ENCODE measurements at places on chromosomes 4 and X.

- DNase-seq = no peak
Measured at GRCh38 chr4:138241281-138242075, 671 bp downstream of the SLC7A11 start.

- peak; percentile 85 for DNase-seq
Measured at GRCh38 chrX:71619193-71619592, 882 bp upstream of the CXCR3 start.

GRCh38 chr4:40354158-40354557, 19.0 kb downstream of the CHRNA9 start:
- no peak for DNase-seq

GRCh38 chrX:53075011-53075410, 7.2 kb upstream of the TSPYL2 start:
- no peak for DNase-seq

DNA sequence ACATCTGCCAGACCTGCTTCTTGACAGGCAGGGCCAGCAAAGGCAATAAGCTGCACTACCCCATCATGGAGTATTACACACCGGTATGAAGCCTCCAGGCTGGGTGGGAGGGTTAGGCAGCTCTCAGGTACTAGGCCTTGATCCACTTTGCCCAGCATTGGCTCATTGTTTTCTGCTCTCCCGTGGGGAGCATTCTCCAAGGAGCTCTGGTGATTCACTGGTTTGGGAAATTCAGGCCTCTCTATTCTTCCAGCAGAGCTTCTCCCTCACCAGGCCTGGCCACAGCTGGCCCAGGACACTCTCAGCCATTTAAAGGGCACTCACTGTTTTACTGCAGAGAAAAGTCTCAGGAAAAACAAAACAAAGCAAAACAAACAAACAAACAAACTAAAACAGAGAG, 33.0 kb downstream of the DRP2 start:
- no peak for DNase-seq

- DNase-seq = no peak
Measured at GRCh38 chrX:102546828-102547493, 30.4 kb upstream of the TMSB15A start.

DNA sequence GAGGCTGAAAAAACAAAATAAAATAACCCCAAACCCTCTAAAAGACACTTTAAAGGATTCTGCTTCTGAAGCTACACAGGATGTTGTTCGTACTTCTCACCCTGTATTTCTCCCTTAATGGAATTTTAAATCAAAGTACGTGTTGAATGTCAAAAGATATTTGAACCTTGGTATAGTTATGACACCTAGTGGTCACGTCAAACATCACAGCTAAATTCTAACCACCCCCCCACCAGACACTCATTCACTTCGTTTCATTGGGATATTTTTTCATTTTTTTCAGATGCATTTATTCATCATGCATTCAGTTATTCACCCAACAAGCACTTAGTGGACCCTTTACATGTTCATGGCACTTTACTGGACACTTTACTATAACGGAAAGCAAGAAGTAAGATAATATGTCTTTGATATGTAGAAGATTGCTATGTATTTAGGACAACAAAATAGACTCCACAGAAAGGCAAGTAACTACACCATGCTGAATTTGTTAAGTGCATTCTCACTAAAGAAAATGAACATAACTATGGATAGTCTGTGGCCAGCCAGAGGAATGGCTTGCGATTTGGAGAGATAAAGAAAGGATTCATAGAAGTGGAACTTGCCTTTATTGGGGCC, 62.5 kb upstream of the GPR174 start:
- no peak for DNase-seq

DNA sequence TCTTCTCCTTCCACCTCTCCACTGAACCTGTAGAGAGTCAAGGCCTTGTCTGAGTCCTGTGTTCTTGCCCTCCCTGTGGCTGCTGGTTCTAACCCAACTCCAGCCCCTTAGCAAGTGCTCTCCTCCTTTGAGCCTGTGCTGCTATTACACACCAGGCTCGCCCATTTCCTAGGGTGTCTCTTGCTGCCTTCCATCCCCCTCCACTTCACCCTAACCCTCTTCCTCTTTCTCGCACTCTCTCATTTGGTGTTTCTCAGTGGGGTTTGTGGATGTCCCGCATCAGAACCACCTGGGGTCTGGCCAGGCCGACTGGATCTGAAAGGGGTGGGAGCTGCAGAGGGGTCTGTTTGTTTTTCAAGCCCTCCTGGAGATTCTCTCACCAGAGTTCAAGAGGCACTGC, 156.7 kb downstream of the SPRY1 start:
- DNase-seq = no peak

- no peak for DNase-seq
Measured at GRCh38 chr4:40675166-40675565, 45.5 kb upstream of the RBM47 start.

DNA sequence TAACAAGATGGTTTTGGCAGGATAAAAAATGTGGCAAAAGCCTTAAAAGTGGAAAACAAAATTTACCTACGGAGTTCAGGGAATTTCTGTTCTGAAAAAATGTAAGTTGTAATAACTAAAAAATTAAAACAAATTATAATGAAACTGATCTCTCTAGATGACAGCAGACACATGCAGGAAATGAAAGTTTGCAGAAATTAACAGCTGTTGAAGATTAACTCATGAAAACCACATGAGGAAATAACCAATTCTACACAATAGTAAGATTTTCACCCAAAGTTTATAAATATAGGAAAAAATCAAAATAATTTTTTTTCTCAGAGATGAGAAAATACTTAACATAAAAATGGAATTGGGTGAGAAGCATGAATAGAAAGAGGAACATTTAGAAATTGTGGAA, 47.5 kb upstream of the UGT2B15 start:
- no peak for DNase-seq

GRCh38 chrX:53695946-53696549, 9.5 kb upstream of the HUWE1 start:
- no peak for DNase-seq

DNA sequence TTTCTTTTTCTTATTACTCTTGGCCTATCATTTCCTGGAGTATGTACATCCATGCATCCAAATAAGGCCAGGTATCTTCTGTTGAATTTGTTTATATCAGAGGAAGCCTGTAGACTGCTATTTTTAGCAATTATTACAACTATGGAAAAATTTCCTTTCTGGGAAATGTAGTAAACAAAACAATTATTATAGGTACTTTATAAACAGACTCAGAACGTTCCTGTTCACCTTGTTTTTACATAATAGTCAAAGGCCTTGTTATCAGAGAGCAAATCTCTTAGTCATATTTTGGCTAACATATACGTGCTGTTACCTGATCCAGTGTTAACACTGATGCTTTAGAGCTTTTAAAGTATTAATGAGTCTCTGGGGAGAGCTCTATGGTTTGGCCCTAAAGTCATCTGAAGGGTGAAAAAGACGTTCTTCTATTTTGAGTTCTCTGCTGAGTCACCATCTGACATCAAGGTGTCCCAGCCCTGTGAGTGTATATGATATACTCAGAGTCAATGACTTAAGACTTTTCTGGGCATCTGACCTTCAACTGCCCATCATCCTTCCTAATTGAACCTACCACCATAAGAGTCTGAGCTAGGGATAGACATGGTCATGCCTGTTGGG, 7.3 kb downstream of the SPARCL1 start:
- DNase-seq = no peak

DNA sequence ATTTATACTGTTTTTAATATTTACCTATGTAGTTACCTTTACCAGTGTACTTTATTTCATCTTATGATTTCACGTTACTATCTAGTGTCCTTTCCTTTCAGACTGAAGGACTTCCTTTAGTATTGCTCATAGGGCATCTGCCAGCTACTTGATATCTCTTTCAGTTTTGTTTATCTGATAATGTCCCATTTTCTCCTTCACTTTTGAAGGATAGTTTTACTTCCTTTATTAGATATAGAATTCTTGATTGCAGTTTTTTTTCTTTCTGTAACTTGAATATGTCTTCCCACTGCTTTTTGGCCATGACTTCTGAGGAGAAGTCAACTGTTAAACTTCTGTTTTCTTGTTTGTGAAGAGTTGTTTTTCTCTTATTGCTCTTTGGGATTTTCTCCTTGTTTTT, 69.4 kb upstream of the MAGED1 start:
- no peak for DNase-seq

DNA sequence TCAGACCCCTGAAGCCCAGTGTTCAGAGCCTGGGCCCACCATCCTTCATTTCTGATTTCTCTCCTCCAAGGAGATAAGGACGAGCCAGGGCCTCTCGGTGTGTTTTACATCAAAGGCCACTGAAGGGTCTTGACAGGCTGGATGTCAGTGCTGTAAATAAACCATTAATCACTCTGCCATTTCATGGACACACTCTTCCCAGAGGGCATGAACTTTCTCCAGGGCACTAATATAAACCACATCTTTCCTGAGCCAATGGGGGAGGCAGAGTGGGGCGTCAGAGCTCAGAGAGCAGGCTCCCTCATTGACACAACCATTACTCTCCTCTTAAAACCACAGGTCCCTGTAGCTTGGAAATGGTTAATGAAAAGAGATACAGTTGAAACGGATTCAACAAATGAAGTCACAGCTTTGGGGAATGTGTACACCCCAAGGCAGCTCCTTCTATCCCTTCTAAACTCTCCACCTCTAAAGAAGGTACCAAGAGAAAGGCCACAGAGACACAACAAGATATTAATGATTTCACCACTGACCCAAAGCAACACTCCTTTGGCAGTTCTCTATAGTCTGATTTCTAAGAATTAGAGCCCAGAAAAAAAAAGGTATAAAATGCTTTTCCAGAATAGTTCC, 200.6 kb downstream of the CHIC2 start:
- DNase-seq = no peak

DNA sequence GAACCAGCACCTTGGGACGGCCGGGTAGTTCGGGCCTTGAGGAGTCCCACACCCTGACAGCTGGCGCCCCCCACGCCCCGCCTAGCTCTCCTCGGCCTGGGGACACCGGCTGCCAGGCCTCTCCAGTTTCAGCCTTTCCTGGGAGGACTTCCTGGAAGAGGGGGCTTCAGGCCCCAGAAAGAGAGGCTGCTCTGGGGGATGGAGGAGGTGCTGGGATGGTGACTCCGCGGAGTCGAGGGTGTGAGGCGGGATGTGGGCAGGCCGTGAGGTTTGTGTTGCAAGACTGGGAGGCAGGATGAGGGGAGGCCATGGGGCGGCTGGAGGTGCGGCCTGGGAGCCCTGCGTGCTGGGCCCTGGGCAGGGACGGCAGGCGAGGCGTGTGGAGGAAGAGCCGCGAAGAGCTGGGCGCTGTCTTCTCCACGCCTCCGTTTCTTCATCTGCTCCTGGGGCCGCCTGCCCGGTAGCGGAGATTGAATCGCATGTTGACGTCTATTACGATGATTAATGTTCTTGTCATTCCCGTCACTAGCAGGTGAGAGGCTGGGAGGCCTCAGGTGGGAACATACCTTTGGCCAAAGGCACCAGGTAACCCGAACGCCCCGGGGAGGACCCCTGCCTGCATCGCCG, 918 bp upstream of the FGFRL1 start:
- DNase-seq = peak; percentile 86

- peak; percentile 78 for DNase-seq
Measured at GRCh38 chr4:38177641-38178391, 217.6 kb downstream of the PTTG2 start.

DNA sequence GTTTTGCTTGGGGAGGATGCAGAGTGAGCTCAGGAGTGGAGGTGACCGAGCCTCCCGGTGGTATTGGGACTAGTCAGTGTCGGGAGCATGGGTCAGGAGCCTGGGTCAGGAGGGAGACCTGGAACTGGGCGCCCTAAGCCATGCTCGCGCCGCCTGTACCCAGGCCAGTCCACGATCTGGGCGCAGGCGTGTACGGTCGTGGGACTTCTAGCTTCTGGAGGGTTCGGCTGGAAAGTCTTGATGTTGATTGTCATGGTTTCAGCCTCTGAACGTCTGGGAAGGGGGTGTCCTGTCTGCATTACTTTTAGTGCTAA, 244 bp downstream of the EIF2S3 start:
- no peak for DNase-seq

DNA sequence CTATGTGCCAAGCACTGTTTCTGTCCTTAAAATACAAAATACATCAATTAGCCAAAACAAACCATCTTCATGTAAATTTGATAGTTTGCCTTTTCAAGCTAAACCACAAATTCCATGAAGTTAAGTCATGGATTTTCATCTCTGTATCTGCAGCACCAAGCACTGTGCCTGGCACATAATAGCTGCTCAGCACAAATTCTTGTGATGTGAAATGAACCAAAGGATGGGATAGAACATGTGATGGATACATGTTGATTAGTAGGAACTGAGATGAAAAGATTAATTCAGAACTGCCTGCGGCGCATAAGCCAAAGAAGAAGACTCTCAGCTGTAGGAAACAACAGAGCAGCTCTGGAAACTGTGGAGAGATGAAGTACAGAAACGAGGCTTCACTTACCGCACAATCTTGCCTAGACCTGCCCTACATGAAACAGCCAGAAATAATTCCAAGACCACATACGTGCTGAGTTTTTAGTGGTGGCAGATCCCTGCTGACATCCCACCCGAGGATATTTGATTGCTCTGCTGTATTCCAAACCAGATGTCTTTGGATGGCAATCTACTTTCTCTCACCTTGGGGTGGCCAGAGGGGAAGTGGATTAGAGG, 40.9 kb upstream of the DCLK2 start:
- no peak for DNase-seq

- DNase-seq = no peak
Measured at GRCh38 chr4:170128219-170128804, 38.6 kb upstream of the AADAT start.

DNA sequence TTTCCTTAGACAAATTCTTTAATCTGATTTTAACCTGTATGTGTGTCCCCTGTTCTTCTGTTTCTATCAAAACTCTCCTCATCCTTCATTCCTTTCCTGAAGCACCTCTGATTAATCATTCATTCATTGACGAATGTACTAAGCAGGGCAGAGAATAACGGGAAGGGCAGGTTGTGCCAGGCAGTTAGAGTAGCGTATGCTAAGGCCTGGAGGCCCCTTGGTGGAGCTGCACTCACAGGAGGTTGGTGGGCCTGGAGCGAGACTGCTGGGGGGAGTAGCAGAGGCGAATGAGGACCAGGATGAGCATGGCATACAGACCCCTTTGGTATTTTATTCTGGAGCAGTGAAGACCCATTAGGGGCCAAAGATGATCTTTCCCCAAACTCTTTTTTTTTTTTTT, 22.5 kb downstream of the PTTG2 start:
- DNase-seq = no peak

GRCh38 chr4:103424853-103425252, 226.7 kb upstream of the CENPE start:
- DNase-seq = no peak

DNA sequence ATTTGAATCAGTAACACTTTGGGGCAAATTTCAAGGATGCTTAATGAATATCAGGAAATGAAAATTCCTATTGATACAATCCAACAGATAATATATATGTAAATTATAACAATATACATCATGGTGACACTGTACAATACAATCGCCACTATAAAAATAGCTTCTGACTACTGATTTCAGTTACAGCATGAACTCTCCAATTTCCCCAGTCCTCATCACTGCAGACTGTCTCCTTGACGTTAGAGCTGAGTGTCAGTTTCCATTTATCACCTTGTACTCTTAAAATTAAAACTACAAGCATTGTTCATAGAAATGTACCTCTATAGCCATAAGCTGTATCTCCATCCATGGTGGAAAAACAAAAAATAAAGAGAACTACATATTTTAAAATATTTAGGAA, 23.4 kb downstream of the TBC1D9 start:
- DNase-seq = no peak

All from activated effector memory CD4-positive, alpha-beta T cell treated with anti-CD3 and anti-CD28 coated beads, Interleukin-2, amount 50 U/mL, for 16 hours (primary cell).